ENCODE measurements at places on chromosomes 1 and 21. TPM values are rescaled to one million over a fixed set of nuclear protein-coding genes. Genes with fewer than 3 reads are reported as not detected.

GRCh38 chr1:228917755-228918154 is 182.5 kb downstream of the RHOU start:
- DNase-seq = no peak
- H3K4me3 ChIP-seq = no peak overlapping the region
- no peaks in the 10 kb centered on the region for H3K27me3 ChIP-seq
- H3K4me1 ChIP-seq = no peaks in the 10 kb centered on the region
- H3K27ac ChIP-seq = no peak overlapping the region
- no peaks in the 10 kb centered on the region for H3K36me3 ChIP-seq

- H3K27me3 ChIP-seq = peaks cover 35% of the 10 kb centered on the region
- H3K27ac ChIP-seq = no peak overlapping the region
- H3K4me3 ChIP-seq = no peak overlapping the region
- no peaks in the 10 kb centered on the region for H3K4me1 ChIP-seq
These were observed 1.0 kb upstream of the DIRAS3 start for GRCh38 chr1:68051475-68051874.

- no peak for DNase-seq
- H3K27me3 ChIP-seq = peaks cover 6% of the 10 kb centered on the region
- no peak overlapping the region for H3K27ac ChIP-seq
- H3K4me1 ChIP-seq = peaks cover 9% of the 10 kb centered on the region
These were observed 16.4 kb downstream of the EPHA2 start for GRCh38 chr1:16139473-16139962.

DNA sequence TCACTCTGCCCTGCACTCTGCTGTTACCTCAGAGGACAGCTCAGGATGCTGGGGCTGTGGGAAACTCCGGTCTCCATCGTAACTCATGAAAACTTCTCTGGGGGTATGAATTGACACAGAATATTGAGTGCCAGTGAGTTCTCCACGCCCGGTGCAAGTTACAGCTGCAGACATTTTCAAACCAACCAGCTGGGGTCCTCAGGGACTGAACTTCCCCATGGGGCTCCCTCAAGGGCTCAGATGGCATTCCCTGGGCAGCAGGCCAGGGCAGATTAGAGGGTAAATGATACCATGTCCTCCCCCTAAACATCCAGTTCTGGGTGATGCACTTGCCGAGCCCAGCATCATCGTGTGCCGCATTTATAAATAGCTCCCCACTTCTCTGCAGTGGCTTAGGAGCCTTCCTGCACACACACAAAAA is 27.8 kb upstream of the CCSAP start:
- peaks cover 32% of the 10 kb centered on the region for H3K27me3 ChIP-seq
- H3K4me1 ChIP-seq = no peaks in the 10 kb centered on the region
- H3K36me3 ChIP-seq = no peaks in the 10 kb centered on the region

Gene SPRR2E
- not detected for total RNA-seq

Gene KRTAP21-1
- total RNA-seq = not detected

GRCh38 chr1:52925571-52926005 is 1.5 kb upstream of the SCP2 start:
- H3K27me3 ChIP-seq = peaks cover 6% of the 10 kb centered on the region
- H3K27ac ChIP-seq = no peak overlapping the region
- H3K4me3 ChIP-seq = peak overlapping the region; percentile 88
- peaks cover 21% of the 10 kb centered on the region for H3K4me1 ChIP-seq

- peak within 1 kb of the TSS; percentile 55 for H3K4me3 ChIP-seq
- H3K27ac ChIP-seq = no peak within 1 kb of the TSS
- no peaks in the 10 kb centered on the region for H3K36me3 ChIP-seq
- no peaks in the 10 kb centered on the region for H3K4me1 ChIP-seq
- DNase-seq = peak; percentile 54
- peaks cover 55% of the 10 kb centered on the region for H3K27me3 ChIP-seq
These were observed at the start of gene ADGRL2 for GRCh38 chr1:81800695-81801650. ADGRL2 (plus strand) TSS chr1:81800934; CDS start chr1:81836985, 36,051 bp downstream.

- no peak overlapping the region for H3K27ac ChIP-seq
- peak; percentile 31 for DNase-seq
- H3K27me3 ChIP-seq = peaks cover under 1% of the 10 kb centered on the region
- no peaks in the 10 kb centered on the region for H3K36me3 ChIP-seq
- no peak overlapping the region for H3K4me3 ChIP-seq
These were observed 121.9 kb downstream of the MATN1 start for GRCh38 chr1:30601316-30602085.

GRCh38 chr1:65416767-65417166 is 3.7 kb upstream of the LEPR start:
- H3K4me1 ChIP-seq = peaks cover 20% of the 10 kb centered on the region
- H3K27me3 ChIP-seq = peaks cover 7% of the 10 kb centered on the region
- DNase-seq = no peak
- H3K36me3 ChIP-seq = no peaks in the 10 kb centered on the region
- H3K27ac ChIP-seq = no peak overlapping the region

GRCh38 chr1:226656601-226657277 is 82.3 kb downstream of the ITPKB start:
- no peaks in the 10 kb centered on the region for H3K27me3 ChIP-seq
- DNase-seq = peak; percentile 67
- peak overlapping the region; percentile 62 for H3K27ac ChIP-seq
- peaks cover 14% of the 10 kb centered on the region for H3K36me3 ChIP-seq
- peaks cover 85% of the 10 kb centered on the region for H3K4me1 ChIP-seq

GRCh38 chr1:154623358-154623757 is 15.4 kb upstream of the ADAR start:
- peaks cover 36% of the 10 kb centered on the region for H3K36me3 ChIP-seq
- no peak overlapping the region for H3K27ac ChIP-seq
- no peak overlapping the region for H3K4me3 ChIP-seq
- H3K4me1 ChIP-seq = peaks cover 46% of the 10 kb centered on the region

GRCh38 chr1:151686561-151686960 is 30.0 kb downstream of the CELF3 start:
- no peaks in the 10 kb centered on the region for H3K4me1 ChIP-seq
- DNase-seq = no peak
- H3K4me3 ChIP-seq = no peak overlapping the region
- H3K27me3 ChIP-seq = no peaks in the 10 kb centered on the region

GRCh38 chr1:165411396-165411795 is 33.5 kb downstream of the RXRG start:
- no peak overlapping the region for H3K4me3 ChIP-seq
- no peaks in the 10 kb centered on the region for H3K36me3 ChIP-seq
- H3K27ac ChIP-seq = no peak overlapping the region
- H3K4me1 ChIP-seq = peaks cover 2% of the 10 kb centered on the region
- H3K27me3 ChIP-seq = peaks cover 56% of the 10 kb centered on the region

DNA sequence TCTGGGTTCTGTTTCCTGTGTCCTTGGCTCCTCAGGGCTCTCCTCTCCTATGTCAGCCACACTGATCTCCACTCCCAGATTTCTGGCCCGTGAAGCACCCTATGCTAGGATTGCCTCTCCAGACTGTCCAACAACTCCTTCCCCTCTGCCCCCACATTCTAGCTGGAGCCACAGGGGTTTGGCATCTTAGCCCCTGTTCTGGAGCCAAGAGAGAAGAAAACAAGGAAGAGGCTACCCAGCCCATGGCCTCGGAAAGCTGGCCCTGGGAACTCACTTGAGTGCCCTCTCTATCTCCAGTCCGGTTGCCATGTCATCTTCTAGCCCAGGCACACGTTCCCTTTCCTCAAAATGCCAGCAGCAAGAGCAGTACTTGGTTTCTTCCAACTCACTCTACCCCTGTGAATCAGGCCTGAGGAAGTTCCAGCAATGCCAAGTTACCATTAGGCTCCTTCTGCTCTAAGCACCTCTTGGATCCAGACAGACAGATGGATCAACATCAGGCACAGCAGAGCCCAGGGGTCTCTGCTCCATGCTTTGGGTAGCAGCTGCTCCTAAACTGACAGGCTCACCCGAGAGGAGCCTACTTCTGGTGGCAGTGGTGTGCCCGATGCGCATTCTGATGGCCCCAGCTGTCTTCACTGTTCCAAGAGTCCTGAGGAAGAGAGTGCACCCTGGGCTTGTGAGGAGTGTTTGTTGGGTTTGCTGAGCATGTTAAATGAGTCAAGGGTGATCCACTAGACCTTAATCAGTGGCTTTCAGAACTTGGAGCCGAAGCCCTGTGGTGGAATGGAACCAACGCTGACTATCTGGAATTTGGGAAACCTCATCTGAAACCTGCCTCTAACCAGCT is 11.6 kb upstream of the GPR61 start:
- H3K4me3 ChIP-seq = no peak overlapping the region
- H3K36me3 ChIP-seq = no peaks in the 10 kb centered on the region
- peaks cover 5% of the 10 kb centered on the region for H3K27me3 ChIP-seq
- no peak overlapping the region for H3K27ac ChIP-seq
- peaks cover 23% of the 10 kb centered on the region for H3K4me1 ChIP-seq
- no peak for DNase-seq

- no peaks in the 10 kb centered on the region for H3K27me3 ChIP-seq
- no peak for DNase-seq
- no peaks in the 10 kb centered on the region for H3K36me3 ChIP-seq
These were observed 45.8 kb downstream of the RGS7 start for GRCh38 chr1:241311056-241311746.

DNA sequence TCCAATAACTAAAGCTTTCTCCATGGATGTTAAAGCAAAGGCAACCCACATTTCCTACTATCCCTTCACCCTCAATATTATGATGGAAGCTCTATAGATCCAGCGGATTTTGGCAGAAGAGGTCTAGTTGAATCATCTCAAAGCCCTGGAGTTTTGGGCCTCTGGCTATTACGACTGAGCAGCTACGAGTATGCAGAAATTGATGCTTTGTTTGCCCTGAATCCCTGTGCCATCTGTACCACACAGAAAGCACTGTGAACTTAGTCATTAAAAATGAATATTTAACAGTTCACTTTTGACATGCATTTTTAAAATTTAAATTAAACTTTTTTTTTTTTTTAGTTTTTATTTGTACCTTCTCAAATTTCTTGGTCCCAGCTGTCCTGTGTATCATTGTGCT is 705.4 kb upstream of the PTBP2 start:
- H3K4me1 ChIP-seq = no peaks in the 10 kb centered on the region
- DNase-seq = no peak
- H3K27me3 ChIP-seq = no peaks in the 10 kb centered on the region

- H3K4me1 ChIP-seq = no peaks in the 10 kb centered on the region
- H3K36me3 ChIP-seq = no peaks in the 10 kb centered on the region
- no peak overlapping the region for H3K4me3 ChIP-seq
- no peak overlapping the region for H3K27ac ChIP-seq
These were observed 258.7 kb upstream of the AJAP1 start for GRCh38 chr1:4395676-4396075.

GRCh38 chr1:28099050-28099769 is 10.8 kb upstream of the EYA3 start:
- peaks cover 5% of the 10 kb centered on the region for H3K4me1 ChIP-seq
- no peaks in the 10 kb centered on the region for H3K36me3 ChIP-seq
- peaks cover 30% of the 10 kb centered on the region for H3K27me3 ChIP-seq

- no peaks in the 10 kb centered on the region for H3K27me3 ChIP-seq
- no peak for DNase-seq
- peak overlapping the region; percentile 85 for H3K4me3 ChIP-seq
- H3K36me3 ChIP-seq = peaks cover 5% of the 10 kb centered on the region
- peak overlapping the region; percentile 79 for H3K27ac ChIP-seq
These were observed 456 bp upstream of the SMYD2 start for GRCh38 chr1:214280386-214281020.
